ENCODE measurements at places on chromosomes 7 and 10. TPM values are rescaled to one million over a fixed set of nuclear protein-coding genes. Genes with fewer than 3 reads are reported as not detected.
A peak's percentile ranks its signal among the peaks of the same experiment; 100 is the strongest.

DNA sequence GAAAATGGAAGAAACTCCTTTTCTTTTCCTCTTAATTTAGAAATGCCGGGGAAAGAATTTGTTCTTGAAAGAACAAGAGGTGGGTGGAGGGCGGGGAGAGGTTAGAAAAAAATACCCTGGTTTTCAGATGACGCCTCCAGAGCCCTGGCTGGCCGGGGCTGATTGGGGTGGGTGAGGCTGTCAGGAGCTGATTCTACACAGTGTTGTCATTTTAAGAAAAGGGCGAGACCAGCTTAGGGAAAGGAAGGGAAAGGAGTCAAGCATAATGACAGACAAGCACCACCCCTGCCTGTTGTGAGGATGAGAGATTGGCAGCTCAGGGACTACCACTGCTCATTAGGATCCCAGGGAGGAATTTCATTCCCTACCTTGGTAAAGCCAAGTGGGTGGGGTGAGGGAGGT lies 9.9 kb upstream of the FAM180A start:
- no peak overlapping the region for H3K4me3 ChIP-seq
- H3K4me1 ChIP-seq, result no peaks in the 10 kb centered on the region
- no peaks in the 10 kb centered on the region for H3K27me3 ChIP-seq

- no peak for DNase-seq
- H3K4me1 ChIP-seq, result no peaks in the 10 kb centered on the region
- H3K27me3 ChIP-seq, result no peaks in the 10 kb centered on the region
- H3K27ac ChIP-seq, result no peak overlapping the region
- H3K4me3 ChIP-seq, result no peak overlapping the region
Observed at GRCh38 chr7:128714701-128715495, 24.3 kb upstream of the CALU start.

- H3K36me3 ChIP-seq, result no peaks in the 10 kb centered on the region
- no peak for DNase-seq
- no peaks in the 10 kb centered on the region for H3K4me1 ChIP-seq
- no peak overlapping the region for H3K27ac ChIP-seq
Observed at GRCh38 chr7:36659638-36660341, 64.5 kb downstream of the AOAH start.

- H3K27me3 ChIP-seq, result no peaks in the 10 kb centered on the region
- no peak overlapping the region for H3K4me3 ChIP-seq
- no peak overlapping the region for H3K27ac ChIP-seq
- H3K36me3 ChIP-seq, result peaks cover 73% of the 10 kb centered on the region
- DNase-seq, result no peak
Observed at GRCh38 chr7:47298636-47299035, 283.3 kb downstream of the TNS3 start.

DNA sequence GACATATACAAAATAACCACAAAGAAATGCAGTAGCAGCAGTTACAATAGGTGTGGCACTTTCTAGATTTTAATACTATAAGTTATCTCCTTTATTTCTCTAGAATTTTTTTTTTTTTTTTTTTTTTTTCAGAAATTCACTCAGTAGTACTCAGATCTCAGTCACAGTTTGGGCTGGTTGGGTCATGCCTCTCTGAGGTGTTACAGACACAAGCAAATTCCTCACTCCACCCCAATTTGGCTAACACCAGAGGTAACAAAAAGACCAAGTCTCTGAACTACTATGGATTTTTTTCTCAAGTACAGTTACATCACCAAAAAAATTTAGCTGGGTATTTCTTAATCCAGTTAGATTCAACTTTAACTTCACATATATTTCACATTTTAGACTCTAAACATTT lies 985.1 kb upstream of the LRRN3 start:
- no peak overlapping the region for H3K27ac ChIP-seq
- no peak for DNase-seq
- H3K27me3 ChIP-seq, result no peaks in the 10 kb centered on the region
- H3K36me3 ChIP-seq, result no peaks in the 10 kb centered on the region
- H3K4me3 ChIP-seq, result no peak overlapping the region
- H3K4me1 ChIP-seq, result peaks cover 6% of the 10 kb centered on the region

GRCh38 chr10:19290770-19291169 lies 242.2 kb downstream of the MALRD1 start:
- H3K36me3 ChIP-seq, result no peaks in the 10 kb centered on the region
- no peak overlapping the region for H3K4me3 ChIP-seq
- H3K27me3 ChIP-seq, result no peaks in the 10 kb centered on the region
- no peak for DNase-seq
- H3K4me1 ChIP-seq, result no peaks in the 10 kb centered on the region

The KNDC1 gene
- 21.0 TPM for total RNA-seq

GRCh38 chr10:30343962-30344361 lies 5.1 kb downstream of the MTPAP start:
- no peak for DNase-seq
- no peaks in the 10 kb centered on the region for H3K27me3 ChIP-seq
- no peak overlapping the region for H3K27ac ChIP-seq
- H3K36me3 ChIP-seq, result peaks cover 7% of the 10 kb centered on the region
- no peaks in the 10 kb centered on the region for H3K4me1 ChIP-seq
- H3K4me3 ChIP-seq, result no peak overlapping the region

DNA sequence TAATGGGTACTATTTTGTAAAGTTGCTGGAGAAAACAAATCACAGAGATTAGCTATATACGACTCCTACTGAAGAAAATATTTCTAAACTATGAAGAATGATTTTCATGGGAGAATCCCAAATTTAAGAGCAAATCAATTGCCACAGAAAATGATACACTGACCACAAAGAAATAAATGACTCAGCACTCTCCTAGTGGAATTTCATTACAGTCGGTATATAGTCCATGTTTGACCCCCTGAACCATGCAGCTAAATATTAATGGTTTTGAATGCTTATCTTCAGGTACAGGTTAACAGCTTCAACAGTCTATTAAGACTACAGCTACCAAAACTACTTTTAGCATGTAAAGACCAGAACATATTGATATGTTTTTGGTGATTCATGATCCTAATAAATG lies 65.0 kb downstream of the IDE start:
- H3K4me3 ChIP-seq, result no peak overlapping the region
- H3K36me3 ChIP-seq, result peaks cover 12% of the 10 kb centered on the region
- H3K27me3 ChIP-seq, result no peaks in the 10 kb centered on the region

- no peak overlapping the region for H3K27ac ChIP-seq
- H3K27me3 ChIP-seq, result no peaks in the 10 kb centered on the region
- H3K36me3 ChIP-seq, result no peaks in the 10 kb centered on the region
- H3K4me3 ChIP-seq, result no peak overlapping the region
Observed at GRCh38 chr7:149833495-149834130, 4.6 kb upstream of the ZNF862 start.

- no peak for DNase-seq
- H3K4me1 ChIP-seq, result no peaks in the 10 kb centered on the region
- no peaks in the 10 kb centered on the region for H3K36me3 ChIP-seq
- no peak overlapping the region for H3K27ac ChIP-seq
- no peak overlapping the region for H3K4me3 ChIP-seq
Observed at GRCh38 chr10:2279711-2280110, 542.4 kb upstream of the ADARB2 start.

GRCh38 chr7:131034166-131034881 lies 293.4 kb upstream of the MKLN1 start:
- H3K27ac ChIP-seq, result no peak overlapping the region
- H3K4me3 ChIP-seq, result no peak overlapping the region
- DNase-seq, result no peak
- H3K36me3 ChIP-seq, result no peaks in the 10 kb centered on the region
- no peaks in the 10 kb centered on the region for H3K27me3 ChIP-seq

DNA sequence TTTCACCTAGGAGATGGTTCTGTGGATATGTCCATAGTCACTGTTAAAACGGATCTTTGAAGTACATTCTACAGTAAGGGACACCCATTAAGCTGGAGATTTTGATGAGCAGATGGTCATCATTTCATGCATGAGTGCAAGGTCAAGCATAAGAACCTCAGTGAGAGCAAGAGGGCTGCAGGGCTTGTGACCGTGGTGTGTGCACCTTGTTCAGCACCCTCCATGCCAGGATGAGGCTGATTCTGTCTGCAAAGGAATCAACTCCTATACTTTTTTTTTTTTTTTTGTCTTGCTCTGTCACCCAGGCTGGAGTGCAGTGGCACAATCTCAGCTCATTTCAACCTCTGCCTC lies 17.6 kb downstream of the PDSS1 start:
- no peak overlapping the region for H3K27ac ChIP-seq
- H3K4me1 ChIP-seq, result no peaks in the 10 kb centered on the region
- no peak for DNase-seq
- H3K4me3 ChIP-seq, result no peak overlapping the region

The ALDH18A1 gene
- total RNA-seq, result 39.3 TPM

GRCh38 chr7:110977127-110977737 lies 113.7 kb upstream of the LRRN3 start:
- H3K27ac ChIP-seq, result no peak overlapping the region
- no peaks in the 10 kb centered on the region for H3K4me1 ChIP-seq
- DNase-seq, result no peak
- no peak overlapping the region for H3K4me3 ChIP-seq
- H3K27me3 ChIP-seq, result no peaks in the 10 kb centered on the region

- peak overlapping the region; percentile 83 for H3K27ac ChIP-seq
- H3K36me3 ChIP-seq, result no peaks in the 10 kb centered on the region
- DNase-seq, result no peak
- H3K4me3 ChIP-seq, result peak overlapping the region; percentile 63
Observed at GRCh38 chr10:91162050-91162494, 58.4 kb upstream of the PCGF5 start.

- H3K4me3 ChIP-seq, result no peak overlapping the region
- no peak overlapping the region for H3K27ac ChIP-seq
- H3K4me1 ChIP-seq, result no peaks in the 10 kb centered on the region
- H3K27me3 ChIP-seq, result peaks cover 8% of the 10 kb centered on the region
- no peaks in the 10 kb centered on the region for H3K36me3 ChIP-seq
Observed at GRCh38 chr10:2925631-2926030, 141.7 kb upstream of the PFKP start.

The FZD8 gene
- total RNA-seq, result 7.4 TPM

The TBXAS1 gene
- 24.0 TPM for total RNA-seq

The ZNF853 gene
- 7.6 TPM for total RNA-seq

- H3K4me3 ChIP-seq, result peak overlapping the region; percentile 93
- peak; percentile 64 for DNase-seq
- no peaks in the 10 kb centered on the region for H3K27me3 ChIP-seq
- H3K4me1 ChIP-seq, result no peaks in the 10 kb centered on the region
Observed at GRCh38 chr7:92244808-92245486, 767 bp downstream of the KRIT1 start.

DNA sequence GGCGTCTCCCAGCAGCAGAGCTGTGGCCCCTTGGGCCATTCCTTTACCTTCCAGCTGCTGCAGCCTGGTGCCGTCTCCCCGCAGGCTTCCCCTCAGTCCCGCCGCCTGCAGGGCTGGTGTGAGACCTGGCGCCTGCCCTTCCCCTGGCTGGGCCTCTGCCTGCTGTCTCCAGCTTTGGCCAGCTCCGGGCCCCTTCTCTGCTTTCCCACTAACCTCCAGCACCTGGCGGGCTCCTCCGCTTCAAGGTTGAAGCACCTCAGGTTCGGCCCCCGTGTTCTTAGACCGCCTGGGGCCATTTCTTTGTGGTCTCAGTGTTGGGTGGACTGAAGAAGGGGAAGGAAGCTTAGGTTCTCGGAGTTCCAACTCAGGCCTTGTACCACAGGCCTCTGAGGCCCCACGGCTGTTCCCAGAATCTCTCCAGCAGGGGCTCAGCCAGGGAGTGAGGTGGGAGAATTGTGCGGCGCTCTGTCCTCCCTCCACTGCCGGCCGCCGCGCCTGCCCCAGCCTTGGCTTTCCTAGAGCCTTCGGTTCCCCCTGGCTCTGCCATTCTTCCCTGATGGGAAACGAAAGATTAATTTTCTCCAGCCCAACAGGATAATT lies 30.3 kb downstream of the GBX1 start:
- no peak for DNase-seq
- H3K4me1 ChIP-seq, result no peaks in the 10 kb centered on the region
- H3K27ac ChIP-seq, result no peak overlapping the region
- no peaks in the 10 kb centered on the region for H3K27me3 ChIP-seq
- H3K4me3 ChIP-seq, result no peak overlapping the region
- no peaks in the 10 kb centered on the region for H3K36me3 ChIP-seq

GRCh38 chr7:71687831-71688599 lies 556.1 kb downstream of the GALNT17 start:
- no peak overlapping the region for H3K27ac ChIP-seq
- H3K4me1 ChIP-seq, result no peaks in the 10 kb centered on the region
- no peak overlapping the region for H3K4me3 ChIP-seq
- no peaks in the 10 kb centered on the region for H3K27me3 ChIP-seq
- H3K36me3 ChIP-seq, result no peaks in the 10 kb centered on the region

DNA sequence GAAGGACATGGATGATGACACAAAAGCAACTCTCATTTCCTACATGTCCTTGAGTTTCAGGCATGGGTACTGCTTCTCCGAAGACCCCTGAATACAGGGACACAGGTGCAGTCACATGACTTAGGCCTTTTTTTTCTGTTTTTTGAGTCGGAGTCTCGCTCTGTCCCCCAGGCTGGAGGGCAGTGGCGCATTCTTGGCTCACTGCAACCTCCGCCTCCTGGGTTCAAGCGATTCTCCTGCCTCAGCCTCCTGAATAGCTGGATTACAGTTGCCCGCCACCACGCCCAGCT lies 26.8 kb downstream of the IFT22 start:
- no peak overlapping the region for H3K4me3 ChIP-seq
- H3K36me3 ChIP-seq, result no peaks in the 10 kb centered on the region
- H3K4me1 ChIP-seq, result no peaks in the 10 kb centered on the region

DNA sequence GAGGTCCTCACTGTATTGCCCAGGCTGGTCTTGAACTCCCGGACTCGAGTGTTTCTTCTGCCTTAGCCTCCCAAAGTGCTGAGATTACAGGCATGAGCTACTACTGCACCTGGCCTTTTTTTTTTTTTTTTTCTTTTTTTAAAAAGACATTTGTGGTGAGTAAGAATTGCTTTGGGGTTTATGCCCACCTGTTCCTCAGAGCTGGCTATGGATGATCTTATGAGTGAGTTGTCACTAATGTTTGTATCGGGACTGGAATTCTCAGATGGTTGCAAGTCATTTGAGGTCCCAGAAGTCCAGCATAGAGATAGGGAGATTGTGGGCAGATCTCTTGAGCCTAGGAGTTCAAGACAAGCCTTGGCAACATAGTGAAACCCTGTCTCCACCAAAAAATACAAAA lies 35.2 kb downstream of the ZRANB1 start:
- no peak for DNase-seq
- H3K4me1 ChIP-seq, result no peaks in the 10 kb centered on the region
- H3K4me3 ChIP-seq, result no peak overlapping the region

The MNX1 gene
- total RNA-seq, result not detected

GRCh38 chr7:29853072-29853471 lies 46.8 kb downstream of the WIPF3 start:
- no peak overlapping the region for H3K27ac ChIP-seq
- no peaks in the 10 kb centered on the region for H3K36me3 ChIP-seq
- H3K4me3 ChIP-seq, result no peak overlapping the region
- H3K4me1 ChIP-seq, result peaks cover 9% of the 10 kb centered on the region
- H3K27me3 ChIP-seq, result no peaks in the 10 kb centered on the region
- DNase-seq, result no peak

The RASSF4 gene
- 38.8 TPM for total RNA-seq

- no peak for DNase-seq
- peak overlapping the region; percentile 71 for H3K27ac ChIP-seq
- H3K27me3 ChIP-seq, result no peaks in the 10 kb centered on the region
- H3K4me1 ChIP-seq, result peaks cover 41% of the 10 kb centered on the region
- no peak overlapping the region for H3K4me3 ChIP-seq
Observed at GRCh38 chr10:80473692-80474596, 19.8 kb downstream of the TSPAN14 start.
